ENCODE measurements at places on chromosomes 5 and 9.

DNA sequence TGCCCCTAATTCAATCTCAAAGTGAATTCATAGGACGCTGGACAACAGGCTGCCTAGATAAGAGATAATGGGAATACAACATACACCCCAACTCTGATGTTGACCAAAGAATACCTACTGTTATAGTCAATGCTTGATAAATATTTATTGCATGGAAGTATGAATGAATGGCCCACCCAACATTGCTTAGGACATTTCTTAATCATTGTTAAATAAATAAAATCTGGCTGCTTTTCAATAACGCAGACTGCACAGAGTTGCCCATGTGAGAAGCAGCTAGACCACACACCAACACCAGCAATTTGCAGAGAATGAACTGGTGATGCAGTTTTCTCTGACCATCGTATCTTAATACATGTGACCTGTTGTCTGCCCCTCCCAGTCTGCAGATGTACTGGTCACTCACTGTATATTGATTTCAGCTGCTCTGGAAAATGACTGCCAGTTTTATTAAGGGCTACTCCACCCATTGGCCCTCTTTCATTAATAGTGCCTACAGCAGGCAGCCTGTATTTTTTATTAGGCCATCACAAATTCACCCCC lies 236.2 kb upstream of the WWC1 start:
- DNase-seq = no peak

DNA sequence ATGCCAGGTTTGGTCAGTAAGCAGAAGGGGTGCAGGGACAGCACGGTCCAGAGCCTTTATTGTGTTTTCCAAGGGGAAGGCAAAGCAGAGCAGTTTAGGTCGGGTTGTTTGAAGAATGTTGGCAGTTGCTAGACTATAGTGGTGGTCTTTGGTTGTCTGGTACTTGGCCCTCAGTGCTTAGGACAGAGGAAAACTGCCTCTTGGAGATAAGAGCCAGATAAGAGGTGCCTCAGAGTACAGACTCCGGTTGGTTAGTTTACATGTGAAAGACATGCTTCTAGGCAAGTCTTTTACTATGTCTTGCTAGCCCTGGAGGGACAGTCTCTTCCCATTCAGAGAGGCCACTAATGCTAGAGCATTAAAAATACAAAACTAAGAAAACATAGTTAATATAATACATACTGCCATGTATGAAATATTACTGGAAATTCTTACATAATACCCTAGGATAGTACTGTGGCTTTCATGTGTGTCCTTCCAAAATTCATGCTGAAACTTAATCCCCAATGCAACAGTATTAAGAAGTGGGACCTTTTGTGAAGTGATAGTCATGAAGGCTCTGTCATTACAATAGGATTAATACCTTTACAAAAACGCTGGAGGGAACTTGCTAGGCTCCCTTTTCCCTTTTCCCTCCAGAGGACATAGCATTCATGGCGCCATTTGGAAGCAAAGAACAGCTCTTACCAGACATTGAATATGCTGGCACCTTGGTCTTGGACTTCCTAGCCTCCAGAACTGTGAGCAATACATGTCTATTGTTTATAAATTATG lies 280.4 kb downstream of the TMEM167A start:
- no peak for DNase-seq

DNA sequence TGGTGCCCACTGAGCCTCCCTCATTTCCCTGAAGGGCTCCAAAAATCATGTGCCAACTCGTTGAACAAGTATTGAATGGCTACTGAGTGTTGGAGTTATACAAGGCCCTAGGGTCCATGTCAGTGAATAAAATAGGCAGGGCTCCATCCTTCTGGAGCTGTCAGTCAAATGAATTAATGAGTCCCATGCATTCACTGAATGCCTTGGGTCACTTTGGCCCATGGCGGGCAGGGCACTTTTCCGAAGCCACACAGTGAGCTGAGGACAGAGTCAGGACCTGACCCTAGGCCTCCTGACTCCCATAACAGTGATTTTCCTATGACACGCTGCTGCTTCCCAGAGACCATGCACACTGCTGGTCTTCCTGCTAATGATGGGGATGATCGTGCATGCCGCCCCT lies 27.3 kb upstream of the SLC36A1 start:
- DNase-seq = no peak

- DNase-seq = no peak
Measured at GRCh38 chr5:164012371-164012770, 507.0 kb downstream of the MAT2B start.

DNA sequence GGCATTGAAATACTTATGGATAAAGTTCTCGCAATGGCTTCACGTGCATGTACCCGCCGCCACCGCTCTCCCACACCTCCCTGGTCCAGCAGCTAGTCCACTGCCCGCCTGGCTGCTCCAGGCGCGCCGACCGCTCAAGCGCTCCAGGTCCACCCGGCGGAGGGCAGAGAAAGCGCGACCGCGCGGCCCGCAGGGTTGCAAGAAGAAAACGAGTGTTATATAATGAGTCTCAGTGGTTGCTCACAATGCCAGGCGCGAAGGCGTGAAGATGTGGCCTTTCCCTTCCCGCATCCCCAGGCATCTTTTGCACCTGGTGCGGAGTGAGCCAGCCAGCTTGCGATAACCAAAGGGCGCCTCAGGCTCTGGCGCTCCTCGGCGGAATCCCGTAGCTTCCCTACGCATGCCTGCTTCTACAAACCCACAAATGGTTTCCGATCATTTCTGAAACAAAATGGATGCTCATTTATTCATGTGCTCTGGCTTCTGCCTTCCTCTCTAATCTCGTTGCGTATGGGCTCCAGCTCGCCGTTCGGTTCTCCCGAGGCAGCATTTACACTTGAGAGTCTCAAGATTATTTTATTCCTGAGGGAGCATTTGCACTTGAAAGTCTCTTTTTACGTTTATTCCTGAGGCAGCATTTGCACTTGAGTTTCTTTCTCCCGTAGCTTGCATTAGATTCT lies 25.7 kb downstream of the CDKN2A start:
- no peak for DNase-seq

Data from CD4-positive, alpha-beta T cell treated with Interleukin-17A for 1 hour (primary cell).